ENCODE measurements at places on chromosomes 2 and 18.

GRCh38 chr2:207180741-207181140 is 15.0 kb upstream of the KLF7 start:
- no peak for DNase-seq

- no peak for DNase-seq
Observed at GRCh38 chr18:9558387-9559064, 55.8 kb downstream of the PPP4R1 start.

DNA sequence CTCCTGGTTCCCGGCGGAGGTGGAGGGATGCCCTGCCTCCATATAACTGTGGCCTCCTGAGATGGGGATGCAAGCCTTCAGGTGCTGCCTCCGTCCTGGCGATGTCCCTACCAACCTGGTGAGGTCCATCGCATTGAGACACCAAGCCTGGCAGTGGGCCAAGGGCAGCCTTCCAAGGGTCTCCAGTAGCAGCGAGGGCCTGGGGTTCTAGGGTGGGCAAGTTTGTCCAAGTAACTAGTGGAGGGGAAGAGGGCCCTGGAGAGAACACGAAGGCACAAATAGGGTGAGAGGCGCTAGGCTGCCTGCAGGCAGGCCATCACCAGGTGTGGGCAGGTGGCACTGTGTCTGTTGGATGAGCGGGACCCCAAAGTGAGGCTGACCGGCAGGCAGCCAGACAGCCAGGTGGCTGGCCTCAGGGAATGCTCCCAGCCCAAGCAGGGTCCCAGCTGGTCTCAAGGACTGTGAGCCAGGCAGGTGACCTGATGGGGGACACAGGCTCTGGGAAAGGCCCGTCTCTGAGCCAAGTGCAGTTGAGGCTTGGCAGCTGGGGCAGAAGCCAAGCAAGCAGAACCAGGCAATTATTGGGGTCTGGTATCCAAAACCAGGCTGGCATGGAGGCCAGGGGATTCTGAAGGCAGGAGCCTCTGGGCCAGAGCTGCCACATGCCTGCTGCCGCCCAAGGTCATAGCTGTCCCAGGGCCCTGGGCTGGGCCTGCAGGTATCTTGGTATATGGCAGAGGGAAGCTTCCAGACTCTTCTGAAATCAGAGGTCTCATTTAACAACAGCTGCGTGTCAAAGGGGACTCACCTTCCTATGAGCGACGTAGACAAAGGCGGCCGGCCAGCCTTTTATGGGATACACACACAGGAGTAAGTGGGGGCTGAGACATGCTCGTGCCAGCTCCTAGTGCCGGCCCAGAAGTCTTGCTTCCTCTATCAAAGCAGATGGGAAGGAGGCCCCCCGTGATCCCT is 23.4 kb downstream of the RAMP1 start:
- no peak for DNase-seq

GRCh38 chr2:26043862-26044696 is 10.2 kb downstream of the RAB10 start:
- no peak for DNase-seq

GRCh38 chr2:211928201-211928600 is 610.4 kb downstream of the ERBB4 start:
- DNase-seq = no peak

DNA sequence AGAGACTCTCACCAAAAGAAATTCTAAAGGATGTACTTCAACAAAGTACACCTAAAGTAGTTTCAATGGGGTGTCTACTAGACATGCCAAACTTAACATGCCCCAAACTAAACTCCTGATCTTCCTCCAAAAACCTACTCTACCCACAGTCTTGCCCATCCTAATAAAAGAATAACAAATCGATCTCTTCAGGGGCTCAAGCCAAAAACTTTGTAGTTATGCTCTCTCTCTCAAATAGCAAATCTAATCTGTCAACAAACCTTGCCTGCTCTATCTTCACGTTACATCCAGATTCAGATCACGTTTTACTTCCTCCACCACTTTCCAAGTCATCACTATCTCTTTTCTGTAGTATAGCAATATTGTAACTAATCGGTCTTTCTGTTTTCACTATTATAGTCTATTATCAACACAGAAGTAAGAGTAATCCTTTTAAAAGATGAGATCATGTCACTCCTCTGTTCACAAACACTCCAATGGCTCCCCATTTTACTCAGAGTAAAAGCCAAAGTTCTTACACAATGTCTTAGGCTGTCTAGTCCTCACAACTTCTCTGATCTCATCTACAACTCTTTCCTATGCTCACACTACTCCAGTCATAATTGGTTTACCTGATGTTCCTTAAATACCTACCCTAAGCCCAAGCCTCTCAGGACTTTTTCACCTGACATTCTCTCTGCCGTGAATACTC is 79.9 kb downstream of the THADA start:
- DNase-seq = no peak
